Fibroblast of skin of left quadriceps (primary cell): ENCODE measurements at places on chromosomes 1 and 21.

DNA sequence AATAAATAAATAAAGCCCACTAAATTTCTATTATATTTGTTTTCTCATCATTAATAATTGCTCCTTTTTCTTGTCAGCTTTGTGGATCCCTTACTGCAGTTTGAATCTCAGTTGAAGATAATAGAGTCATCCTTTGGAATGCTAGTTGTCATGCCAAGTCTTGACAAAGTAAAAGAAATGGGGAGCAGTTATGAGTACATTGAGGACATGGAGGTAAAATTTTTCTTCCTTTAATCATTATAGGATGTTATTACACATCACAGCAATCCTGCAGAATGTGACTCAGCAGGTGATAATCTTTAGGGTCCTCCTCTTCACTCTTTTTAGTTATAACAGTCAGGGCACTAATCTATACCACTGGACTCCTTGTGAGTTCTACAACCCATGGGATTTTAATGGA is 24.1 kb downstream of the MROH9 start:
- DNase-seq = peak; percentile 27

DNA sequence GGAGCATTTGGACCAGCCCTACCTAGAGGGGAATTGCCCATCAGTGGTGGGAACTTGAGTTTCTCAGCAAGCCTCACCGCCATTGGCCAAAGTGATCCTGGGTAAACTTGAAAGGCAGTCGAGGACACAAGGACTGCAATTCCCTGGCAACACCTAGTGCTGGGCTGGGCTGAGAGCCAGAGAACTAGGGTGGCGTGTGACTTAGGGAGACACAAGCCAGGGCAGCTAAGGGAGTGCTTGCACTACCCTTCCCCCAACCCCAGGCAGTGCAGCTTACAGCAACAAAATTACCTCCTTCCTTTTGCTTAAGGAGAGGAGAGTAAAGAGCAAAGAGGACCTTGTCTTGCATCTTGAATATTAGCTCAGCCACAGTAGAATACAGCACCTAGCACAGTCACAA is 176.9 kb upstream of the PRMT6 start:
- no peak for DNase-seq

- DNase-seq = no peak
Observed at GRCh38 chr1:220287129-220287528, 14.9 kb upstream of the RAB3GAP2 start.

DNA sequence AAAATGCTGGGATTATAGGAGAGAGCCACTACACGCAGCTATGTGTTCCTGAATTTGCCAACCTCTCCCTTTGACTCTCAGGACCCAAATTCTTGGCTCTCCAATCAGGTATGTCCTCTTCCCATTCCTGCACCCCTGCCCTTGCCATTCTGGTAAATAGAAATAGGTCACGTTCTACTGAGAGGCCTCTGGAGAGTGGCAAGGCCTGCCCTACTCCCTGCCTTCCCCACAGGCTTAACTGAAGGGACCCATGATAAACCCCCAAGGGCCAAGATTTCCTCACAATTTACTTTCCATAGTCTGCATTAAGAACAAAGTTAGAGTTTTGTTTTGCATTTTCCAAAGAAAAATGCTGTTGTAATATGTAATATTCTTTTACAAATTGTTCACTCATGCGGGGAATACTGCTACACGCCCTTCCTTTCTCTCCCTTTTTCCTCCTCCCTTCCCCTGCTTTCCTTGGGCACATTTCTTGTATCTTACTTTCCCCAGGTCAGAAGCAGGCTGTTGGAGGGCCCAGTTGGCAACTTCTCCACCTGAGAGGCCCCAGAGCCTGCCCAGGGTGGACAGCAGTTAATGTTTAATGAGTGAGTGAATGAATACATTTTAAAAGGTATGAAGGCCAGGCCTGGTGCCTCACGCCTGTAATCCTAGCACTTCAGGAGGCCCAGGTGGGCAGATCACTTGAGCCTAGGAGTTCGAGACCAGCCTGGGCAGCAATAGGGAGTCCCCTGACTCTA is 33.9 kb upstream of the PUM1 start:
- DNase-seq = no peak

GRCh38 chr1:239817276-239817675 is 274.4 kb upstream of the FMN2 start:
- no peak for DNase-seq

- no peak for DNase-seq
Observed at GRCh38 chr1:110233861-110234260, 23.7 kb downstream of the KCNC4 start.

GRCh38 chr21:38598413-38598812 is 100.1 kb upstream of the ERG start:
- no peak for DNase-seq

DNA sequence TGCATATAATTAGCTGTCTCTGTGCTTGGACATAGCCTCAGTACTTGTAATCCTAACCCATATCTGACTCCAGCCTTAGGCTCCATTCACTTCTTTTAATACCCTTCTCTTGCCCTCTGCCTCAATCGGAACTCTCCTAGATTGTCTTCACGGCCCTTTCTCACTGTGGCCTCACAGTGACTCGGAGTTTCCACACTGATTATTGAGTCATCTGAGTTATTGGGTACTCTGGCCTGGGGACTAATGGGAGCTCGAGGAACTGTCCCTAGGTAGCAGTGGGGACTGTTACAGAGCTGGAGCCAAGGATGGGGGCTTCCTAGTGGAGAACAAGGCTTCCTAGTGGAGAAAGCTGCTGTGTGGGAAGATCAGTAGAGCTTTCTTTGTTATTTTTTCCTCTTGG is 17.0 kb downstream of the TRAF5 start:
- no peak for DNase-seq

GRCh38 chr1:157105988-157106812 is 6.6 kb upstream of the ETV3L start:
- DNase-seq = peak; percentile 44

DNA sequence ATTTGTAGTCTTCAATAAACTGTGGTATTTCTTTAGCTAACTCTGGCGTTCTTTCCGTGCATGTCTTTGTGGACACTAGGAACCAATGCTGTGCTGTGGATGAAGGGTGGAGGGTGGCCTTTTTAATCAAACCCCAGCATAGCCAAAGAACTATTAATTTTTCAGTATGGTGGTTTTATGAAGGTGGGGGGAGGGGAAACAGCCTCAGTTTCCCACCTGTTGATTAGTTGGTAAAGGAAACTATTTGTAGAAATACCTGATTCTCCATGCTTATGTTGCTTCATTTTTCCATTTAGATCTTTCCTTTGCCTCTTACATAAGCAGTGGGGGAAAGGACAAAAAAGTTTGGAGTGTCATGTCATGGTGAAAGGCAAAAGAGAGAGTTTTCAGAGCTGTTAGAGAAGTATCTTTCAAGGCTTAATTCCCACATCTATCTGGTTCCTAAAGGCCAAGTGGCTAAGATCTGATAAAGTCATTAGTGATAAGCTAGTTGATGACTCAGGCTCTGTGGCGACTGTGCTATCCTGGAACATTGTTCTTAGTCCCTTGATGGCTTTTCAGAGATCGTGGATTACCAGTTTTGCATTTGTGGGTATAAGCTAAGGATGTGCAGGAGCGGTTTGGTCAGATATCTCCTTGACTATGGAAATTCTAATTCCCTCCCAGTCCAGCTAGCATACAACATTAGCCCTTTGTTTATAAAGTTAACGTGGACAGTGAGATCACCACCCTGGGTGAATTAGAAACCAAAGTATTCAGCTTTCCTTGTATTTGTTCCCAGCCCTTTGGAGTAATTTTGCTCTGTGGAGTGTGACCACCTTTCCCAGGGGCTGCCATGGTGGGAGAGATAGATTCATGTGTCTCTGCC is 8.7 kb upstream of the HAX1 start:
- DNase-seq = no peak

DNA sequence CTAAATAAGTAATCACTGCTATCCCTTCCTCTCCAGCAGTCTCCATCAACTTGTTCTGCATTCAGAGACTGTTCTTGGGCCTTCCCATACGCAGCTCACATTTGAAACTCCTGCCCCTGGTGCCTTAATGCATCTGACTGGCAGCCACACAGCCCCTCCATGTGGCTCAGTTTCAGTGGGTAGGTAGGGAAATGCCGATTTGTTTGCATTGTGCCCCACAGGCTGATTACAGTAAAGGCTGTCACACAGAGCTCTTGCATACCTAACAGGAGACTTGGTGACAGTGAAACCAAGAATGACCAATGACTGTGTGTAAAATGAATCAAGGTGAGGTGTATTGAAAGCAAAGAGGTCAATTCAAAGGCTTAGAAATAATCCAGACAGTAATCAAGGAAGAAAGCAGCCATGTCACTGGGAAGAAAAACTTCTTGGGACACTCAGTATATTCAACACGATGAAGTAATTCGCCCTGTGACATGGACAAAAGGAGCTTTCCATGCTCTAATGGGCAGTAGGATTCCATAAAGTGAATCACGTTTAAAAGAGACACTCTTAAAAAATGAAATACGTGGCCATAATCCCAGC is 12.7 kb upstream of the B3GALNT2 start:
- DNase-seq = no peak

GRCh38 chr21:26199456-26199855 is 28.9 kb upstream of the APP start:
- DNase-seq = peak; percentile 62

DNA sequence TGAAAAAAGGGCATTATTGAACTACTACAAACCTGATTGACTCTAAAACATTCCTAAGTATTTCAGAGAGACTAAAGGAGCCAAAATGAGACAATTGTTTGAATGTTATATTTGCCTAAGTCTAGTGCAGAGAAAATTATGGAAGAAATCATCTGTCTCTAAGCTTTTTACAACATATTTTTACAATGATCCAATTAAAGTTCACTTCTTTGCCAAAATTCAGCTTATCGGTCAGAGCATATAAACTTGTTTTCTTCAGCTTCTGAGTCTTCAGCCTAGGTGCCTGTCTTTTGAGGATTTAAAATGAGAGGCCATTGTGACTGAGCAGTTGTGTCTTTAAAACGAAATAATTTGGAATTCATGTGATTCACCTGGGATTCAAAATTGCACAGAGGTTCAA is 181.2 kb upstream of the SGIP1 start:
- DNase-seq = no peak

GRCh38 chr1:28642847-28643635 is at the start of gene TAF12:
Gene TAF12, minus strand, starts transcription at chr1:28643067. Its CDS starts 20,986 bp downstream, at chr1:28622081.
- DNase-seq = peak; percentile 89

DNA sequence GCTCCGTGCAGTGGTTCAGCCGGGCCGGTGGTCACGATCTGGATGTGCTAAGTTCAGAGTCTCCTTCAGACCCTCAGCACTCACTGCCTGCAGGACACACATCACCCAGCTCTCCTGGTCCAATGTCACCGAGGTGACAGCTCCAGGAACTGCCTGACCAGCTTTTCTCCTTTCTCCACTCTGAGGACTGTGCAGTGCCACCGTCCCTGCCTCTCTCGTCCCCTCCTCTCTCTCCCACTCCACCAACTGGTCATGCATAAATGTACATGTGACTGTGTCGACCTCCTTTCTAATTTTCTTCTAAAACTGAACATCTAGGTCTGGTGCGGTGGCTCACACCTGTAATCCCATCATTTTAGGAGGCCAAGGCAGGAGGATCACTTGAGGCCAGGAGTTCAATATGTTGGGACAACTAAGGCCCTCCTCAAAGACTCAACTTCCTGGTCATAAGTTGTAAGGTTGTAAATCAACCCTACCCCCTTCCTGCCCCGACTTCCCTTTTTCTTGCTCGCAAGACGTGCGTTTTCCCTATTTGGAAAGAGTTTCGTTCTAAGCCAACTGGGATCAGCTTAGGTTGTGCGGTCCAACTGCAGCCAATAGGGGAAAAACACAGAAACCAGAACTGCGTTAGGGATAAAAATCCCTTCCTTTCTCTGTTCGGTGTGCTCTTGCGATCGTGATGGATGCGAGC is 53.1 kb downstream of the MEGF6 start:
- DNase-seq = no peak

DNA sequence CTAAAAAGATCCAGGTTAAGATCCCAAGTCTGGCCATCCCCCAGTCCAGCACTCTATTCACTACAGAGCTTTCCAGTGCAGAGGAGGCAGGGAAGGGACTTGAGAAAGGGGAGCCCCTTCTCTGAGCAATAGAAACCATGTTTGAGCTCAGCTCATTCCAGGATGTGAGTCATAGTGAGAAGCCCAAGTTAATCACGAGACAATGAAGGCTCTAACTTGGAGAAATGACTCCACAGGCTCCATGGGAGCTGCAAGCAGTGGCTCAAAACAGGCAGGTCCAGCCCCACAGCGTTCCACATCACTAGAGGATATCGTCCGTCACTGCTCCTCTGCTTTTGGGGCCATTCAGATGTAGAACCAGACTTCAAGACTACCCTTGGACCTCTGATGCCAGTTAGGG is 59.1 kb downstream of the CAMK2N1 start:
- peak; percentile 78 for DNase-seq

GRCh38 chr1:67939942-67940341 is 106.7 kb upstream of the GNG12 start:
- DNase-seq = no peak

DNA sequence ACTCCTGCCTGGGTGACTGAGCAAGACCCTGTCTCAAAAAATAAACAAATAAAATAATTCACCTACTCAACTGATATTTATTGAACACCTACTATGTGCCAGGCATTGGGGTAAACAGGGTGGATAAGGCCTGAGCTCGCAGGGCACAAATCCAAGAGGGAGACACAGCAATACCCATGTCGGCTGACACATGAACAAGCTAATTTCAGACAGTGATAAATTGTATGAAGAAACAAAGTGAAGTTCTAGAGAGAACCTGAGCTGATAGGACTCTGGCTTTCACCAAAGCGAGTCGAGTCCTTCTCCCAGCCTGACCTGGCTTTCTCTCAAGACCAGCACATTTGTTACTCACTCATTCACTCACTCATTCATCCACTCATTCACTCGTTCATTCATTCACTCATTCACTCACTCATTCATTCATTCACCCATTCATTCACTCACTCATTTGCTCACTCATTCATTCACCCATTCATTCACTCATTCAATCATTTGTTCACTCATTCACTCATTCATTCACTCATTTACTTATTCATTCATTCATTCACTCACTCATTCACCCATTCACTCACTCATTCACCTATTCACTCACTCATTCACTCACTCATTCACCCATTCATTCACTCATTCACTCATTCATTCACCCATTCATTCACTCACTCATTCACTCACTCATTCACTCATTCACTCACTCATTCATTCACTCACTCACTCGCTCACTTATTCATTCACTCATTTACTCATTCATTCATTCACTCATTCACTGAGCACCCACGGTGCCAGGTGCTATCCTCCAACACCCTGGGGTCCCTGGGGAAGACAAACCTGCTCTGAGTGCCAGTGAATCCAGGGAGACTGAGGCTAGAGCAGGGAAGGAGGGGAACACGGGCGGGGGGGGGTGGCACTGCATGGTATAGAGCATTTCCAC is 37.4 kb upstream of the CASZ1 start:
- no peak for DNase-seq

- DNase-seq = peak; percentile 4
Observed at GRCh38 chr1:96808191-96808590, 86.6 kb downstream of the PTBP2 start.
